Right lung (tissue), 10 donors: ENCODE measurements at places on chromosomes 1 and 21. TPM values are rescaled to one million over a fixed set of nuclear protein-coding genes. Genes with fewer than 3 reads are reported as not detected.
A peak's percentile ranks its signal among the peaks of the same experiment; 100 is the strongest.

GRCh38 chr1:209485167-209485566, 98.3 kb upstream of the CAMK1G start:
- no peak for DNase-seq

DNA sequence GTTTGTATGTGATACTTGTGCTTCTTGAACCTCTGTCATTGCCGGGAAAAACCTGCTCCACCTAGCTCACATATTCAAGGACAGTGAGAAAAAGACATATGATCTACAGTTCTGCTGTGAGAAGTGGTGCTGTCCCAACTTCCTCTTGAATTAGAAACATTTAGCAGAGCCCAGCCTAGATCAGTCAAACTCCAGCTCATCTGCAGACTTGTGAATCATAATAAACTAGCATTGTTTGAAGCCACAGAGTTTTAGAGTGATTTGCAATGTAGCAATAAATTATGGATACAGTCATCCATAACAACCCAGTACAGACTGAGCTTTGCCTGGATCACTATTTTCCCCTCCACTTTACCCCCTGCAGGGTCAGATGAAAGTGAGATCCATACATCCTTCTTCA, 497.8 kb downstream of the PLA2G4A start:
- DNase-seq: no peak

GRCh38 chr1:7426780-7427604, 344.1 kb upstream of the VAMP3 start:
- no peak for DNase-seq

The TFF1 gene
- not detected for polyA plus RNA-seq

DNA sequence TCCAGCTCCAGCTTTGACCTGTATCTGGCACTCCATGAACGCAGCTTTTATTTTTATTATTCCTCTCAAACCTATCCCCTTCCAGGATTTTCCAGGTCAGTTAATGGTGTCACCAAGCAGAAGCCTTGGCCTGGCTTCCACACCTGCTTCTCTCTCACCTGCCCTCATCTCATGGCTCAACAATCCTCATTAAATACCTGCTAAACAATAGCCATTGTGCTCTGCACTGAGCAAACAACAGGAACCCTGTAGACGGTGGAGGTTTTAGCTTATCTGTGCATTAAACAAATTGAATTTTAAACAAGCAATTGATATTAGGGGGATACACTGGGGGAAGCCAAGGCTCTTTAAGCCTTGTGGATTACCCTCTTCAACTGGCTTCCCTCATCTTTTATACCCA, 15.3 kb downstream of the PYCR2 start:
- DNase-seq: no peak

GRCh38 chr1:99808391-99809115, 41.6 kb upstream of the AGL start:
- DNase-seq: peak; percentile 82

DNA sequence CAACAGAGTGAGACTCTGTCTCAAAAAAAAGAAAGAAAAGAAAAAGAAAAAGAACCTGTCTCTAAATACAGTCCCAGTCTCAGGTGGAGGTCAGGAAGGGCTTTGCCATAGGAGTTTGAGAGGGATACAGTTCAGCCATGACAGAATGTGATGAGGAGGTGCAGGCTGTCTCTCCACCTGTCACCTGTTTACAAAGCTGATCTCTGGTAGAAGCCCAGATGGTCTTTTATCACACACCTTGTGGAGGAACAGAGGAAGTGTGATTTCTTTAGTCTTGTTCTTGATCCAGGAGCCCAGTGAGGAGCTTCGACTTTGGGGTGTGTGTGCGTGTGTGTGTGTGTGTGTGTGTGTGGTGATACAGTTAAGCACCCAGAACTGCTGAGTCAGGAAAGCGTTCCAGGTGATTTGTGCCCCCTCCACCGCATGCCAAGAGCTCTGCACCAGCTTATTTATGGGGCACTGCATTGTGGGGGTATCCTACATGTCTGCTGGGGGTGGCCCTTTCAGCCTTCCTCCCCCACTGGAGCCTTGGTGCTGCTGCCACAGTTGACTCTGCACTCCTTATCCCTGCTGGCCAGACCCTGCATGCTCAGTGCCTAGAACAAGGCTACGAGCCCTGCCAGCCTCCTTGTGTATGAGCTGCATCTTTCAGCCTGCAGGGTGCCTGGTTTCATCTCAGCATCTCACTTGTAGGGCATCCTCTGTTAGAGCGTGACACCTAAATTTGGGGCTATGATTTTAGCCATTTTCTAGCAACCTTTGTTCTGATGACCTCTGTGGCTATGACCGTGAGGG, 19.3 kb downstream of the DOP1B start:
- no peak for DNase-seq

DNA sequence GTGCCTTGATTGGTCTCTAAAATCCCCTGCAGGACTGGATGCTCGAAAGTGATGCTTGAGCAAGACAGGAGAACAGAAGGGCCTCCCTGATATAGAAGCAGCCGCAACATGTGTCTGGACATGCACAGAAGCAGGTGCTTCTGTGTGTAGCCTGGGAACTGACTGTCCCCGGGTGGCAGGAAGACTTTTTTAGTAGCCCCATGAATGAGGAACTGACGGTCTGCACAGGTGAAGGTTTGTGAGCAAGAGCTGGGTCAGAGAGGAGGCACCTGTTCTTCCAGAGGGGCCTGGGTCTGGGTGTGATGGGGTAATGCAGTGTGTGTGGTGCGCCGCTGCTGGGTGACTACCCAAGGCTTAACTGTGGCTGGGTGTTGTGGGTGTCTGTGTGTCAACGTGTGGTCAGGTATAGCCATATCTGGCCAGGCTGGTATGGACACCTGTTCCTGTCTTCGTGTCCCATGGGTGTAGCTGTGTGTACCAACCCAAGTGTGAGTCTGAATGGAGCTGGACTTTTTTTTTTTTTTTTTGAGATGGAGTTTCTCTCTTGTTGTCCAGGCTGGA, 39.1 kb upstream of the FOXO6 start:
- no peak for DNase-seq

DNA sequence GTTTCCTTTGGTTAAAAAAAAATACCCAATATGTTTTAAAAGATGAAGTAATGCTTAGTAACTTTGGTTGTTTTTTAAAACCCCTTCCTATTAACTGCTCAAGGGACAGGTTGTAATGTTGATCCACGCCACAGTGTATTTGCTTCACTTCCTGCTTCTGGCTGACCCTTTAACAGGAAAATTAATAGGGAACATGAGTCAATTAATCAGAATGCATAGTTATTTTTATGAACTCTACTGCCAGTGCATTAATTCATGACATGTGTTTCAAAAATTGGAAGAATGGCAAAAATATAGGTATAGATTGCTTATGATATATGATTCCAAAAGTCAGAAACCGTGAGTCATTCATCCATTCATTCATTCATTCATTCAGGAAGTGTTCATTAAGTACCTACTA, 204.8 kb downstream of the SETD4 start:
- no peak for DNase-seq

The GLIS1 gene
- not detected for polyA plus RNA-seq

- DNase-seq: peak; percentile 98
These were observed at the start of gene ATAD3A for GRCh38 chr1:1511533-1512285. ATAD3A (plus strand) TSS chr1:1512162; CDS start chr1:1512269, 107 bp downstream.

GRCh38 chr1:4931486-4931885, 277.1 kb downstream of the AJAP1 start:
- DNase-seq: no peak

DNA sequence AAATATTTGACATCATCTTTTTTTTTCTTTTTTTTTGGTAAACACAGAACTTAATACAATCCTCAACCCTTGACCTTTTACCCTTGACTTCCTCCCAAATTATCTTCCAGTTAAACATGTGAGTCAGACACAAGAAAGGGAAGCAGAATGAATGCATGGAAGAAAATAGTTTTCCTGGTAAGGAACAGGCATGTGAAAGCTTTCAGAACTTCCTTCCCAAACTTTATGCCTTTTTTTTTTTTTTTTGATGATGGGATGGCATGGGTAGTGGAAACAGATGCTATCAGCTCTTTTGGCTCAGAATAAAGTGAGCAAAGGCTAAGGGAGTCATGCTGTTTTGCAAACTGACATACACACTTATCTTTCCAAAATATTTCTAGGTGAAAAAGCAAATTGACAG, 1079.1 kb downstream of the TTLL7 start:
- DNase-seq: no peak

DNA sequence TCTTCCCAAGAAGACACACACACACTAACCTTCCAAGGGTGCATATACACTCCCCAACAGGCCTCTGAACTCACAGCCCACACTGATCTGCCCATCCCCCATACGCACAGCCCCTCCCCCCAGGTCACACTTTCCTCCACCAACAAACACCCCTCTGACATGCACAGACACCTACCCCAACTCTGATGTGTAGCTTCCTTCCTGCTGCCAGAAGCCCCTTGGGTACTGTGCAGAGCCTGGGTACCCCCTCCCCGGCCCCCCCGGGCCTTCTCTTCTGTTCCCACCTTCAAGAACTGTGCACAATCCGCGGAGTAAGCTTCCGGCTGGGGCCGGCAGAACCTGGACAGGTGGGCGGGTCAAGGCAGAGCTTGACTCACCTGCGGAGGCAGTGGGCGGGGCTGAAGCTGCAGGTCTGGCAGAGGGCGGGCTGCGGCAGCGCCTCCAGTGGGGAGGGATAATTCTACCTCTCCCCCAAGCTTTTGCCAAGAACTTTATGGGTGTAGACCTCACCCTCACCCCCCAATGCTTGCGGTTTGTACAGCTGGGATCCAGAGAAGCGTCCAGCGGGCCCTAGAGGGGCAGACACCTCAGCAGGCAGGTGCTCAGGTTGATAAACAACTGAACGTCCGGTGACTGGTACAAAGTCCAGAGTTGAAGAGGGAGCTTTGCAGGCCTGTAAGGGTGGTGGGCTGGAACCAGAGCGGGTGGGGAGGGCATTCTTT, at the start of gene C1orf210:
Gene C1orf210 (minus strand): TSS at position 313 of the 722 bp plus-strand sequence. CDS start 2,311 bp downstream, outside the sequence.
- no peak for DNase-seq

DNA sequence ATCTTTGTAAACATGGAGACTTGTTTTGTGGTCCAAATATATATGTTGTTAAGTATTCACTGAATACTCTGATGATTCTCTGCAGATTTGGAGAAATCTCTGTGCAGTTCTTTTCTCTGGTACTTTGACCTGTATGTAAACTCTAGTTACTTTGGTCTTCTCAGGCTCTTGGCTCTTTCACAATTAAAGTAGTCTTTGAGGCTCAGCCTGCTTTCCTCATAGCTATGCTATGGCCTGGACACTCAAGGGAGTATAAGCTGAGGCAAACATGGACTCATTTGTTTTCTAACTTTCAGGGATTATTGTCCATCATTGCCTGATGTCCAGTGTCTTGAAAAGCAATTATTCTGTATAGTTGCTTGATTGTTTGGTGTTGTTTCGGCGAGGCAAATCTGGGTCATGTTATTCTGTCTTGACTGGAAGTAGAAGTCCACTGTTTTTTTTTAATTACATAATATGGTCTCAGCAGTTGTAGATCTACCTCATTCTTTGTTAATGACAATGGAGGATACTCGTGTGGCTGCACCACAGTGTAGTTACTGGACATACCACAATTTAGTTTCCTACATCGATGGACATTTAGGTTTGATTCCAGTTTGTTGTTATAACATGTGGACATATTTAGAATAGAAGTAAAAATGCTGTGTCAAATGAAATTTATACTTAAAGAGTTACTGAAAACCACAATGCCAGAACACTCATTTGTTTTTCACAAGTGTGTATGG, 9.2 kb downstream of the PTBP2 start:
- no peak for DNase-seq

DNA sequence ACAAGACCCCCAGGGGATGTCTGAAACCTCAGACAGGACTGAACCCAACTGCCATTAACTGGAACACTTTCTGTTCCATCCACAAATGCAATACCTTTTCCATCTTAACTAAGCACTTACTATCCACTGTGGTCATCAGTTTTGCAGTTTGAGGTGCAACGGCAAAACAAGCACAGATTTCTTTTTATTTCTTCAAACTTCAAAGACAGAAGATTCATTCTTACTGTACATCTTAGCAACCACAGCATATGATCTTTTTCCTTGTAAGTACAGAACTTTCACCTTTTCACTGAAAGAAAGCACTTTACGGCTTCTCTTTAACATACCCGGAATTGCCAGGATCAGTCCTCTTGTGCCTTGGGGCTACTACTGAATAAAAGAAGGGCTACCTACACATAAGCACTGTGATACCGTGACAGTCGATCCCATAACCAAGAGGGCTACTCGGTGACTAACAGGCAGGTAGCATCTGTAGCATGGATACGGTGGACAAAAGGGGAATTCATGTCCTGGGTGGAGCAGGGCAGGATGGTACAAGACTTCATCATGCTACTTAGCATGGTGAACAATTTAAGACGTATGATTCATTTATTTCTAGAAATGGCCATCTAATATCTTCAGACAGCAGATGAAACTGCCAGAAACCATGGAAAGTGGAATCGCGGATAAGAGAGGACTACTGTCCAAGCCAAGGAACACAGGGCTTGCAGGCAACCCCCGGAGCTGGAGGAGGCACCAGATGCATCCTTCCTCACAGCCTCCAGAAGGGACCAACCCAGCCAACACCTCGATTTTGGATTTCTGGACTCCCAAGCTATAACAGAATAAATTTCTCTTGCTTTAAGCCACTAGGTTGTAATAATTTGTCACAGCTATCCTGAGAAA, 18.4 kb downstream of the ERG start:
- no peak for DNase-seq

DNA sequence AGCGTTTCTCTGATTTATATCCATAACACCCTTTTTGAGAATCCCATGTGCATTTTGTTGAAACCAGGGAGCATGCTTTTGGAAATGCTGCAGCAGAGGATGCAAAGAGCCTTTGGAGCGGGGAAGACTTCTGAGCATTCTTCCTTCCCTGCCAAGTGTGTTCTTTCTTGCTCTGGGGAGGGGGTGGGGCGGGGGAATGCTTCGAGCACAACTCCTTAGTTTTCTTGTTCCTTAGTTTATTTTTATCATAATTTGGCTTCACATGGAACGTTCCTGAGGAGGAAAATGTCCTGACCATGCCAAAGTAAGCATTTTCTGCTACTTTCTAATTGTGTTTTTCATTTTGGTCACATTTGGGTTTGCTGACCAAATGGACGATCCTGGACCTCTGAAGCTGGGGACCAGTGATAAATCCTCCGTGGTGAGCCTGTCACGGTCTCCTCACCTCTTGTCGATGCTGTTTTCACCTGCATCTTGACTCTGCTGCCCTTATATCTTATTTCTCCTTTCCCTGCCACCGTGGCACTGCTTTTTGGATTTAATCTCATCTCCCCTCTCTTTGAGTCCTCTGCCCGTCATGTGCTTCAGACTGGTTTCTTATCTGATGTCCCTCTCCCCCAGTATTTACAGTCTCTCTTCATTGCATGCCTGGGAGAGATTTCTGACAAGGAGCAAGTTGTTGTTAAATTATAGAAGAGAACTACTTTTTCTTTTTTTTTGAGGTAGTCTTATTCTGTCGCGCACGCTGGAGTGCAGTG, 2.4 kb downstream of the CTPS1 start:
- DNase-seq: no peak
